ENCODE measurements at places on chromosomes 6 and 20. TPM values are rescaled to one million over a fixed set of nuclear protein-coding genes. Genes with fewer than 3 reads are reported as not detected.

KIAA0408 gene
- 40.7 TPM for total RNA-seq

DNA sequence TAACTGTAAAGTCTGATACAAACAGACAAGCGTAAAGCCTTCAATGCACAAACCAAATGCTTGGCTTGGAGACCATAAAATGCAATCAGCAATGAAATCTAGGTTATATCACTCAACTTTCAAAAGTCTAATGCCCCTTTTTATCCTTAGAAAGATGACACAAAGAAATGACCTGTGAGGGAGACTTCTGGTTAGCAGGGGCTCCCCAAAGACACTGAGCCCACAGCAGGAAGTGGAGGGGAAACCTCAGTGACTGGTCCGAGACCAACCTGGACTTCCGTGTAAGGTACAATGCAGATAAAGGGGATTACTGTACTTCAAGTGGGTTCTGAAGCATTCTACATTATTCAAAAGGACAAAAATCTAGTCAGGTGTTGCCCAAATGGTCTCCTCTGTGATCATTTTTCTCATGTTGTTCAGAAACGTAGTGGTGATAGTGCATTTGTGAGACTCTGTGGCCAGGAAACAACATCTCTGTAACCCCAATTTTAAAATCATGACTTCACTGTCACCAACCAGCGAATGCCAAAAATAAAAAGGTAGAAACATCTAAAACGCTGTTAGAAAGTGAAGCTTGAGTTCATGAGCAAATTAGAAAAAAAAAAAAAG lies 88.2 kb downstream of the HIVEP2 start:
- no peak overlapping the region for H3K27ac ChIP-seq
- H3K36me3 ChIP-seq, result no peaks in the 10 kb centered on the region
- DNase-seq, result no peak
- H3K4me3 ChIP-seq, result no peak overlapping the region
- peaks cover 29% of the 10 kb centered on the region for H3K4me1 ChIP-seq

GRCh38 chr6:87408721-87409155 lies 966 bp downstream of the CFAP206 start:
- peak overlapping the region; percentile 87 for H3K27ac ChIP-seq
- H3K27me3 ChIP-seq, result peaks cover 13% of the 10 kb centered on the region
- no peak for DNase-seq

DNA sequence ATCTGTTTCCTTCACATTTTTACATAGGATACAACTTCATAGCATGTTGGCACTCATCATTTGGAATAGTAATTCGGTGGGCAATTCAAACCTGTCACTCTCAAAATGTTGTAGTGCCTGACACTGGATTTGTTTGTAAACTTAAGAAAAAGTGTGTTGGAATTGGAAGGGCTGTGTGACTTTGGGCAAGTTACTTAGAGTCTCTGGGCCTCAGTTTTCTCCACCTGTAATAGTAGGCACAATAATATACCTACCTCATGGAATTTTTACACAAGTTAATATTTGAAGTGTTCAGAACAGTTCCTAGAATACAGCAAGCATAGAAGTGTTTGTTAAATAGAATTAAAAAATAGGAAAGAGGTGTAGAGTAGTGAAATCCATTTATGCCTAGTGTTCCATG lies 15.0 kb upstream of the BCAS1 start:
- DNase-seq, result no peak
- H3K4me3 ChIP-seq, result no peak overlapping the region
- no peaks in the 10 kb centered on the region for H3K36me3 ChIP-seq
- H3K4me1 ChIP-seq, result peaks cover 16% of the 10 kb centered on the region
- no peaks in the 10 kb centered on the region for H3K27me3 ChIP-seq

EIF6 gene
- 116 TPM for total RNA-seq

NHLRC1 gene
- 0.93 TPM for total RNA-seq

NFATC2 gene
- 2.0 TPM for total RNA-seq

- H3K27ac ChIP-seq, result no peak overlapping the region
- H3K4me1 ChIP-seq, result peaks cover under 1% of the 10 kb centered on the region
- H3K4me3 ChIP-seq, result no peak overlapping the region
Measured at GRCh38 chr6:36504982-36505381, 42.3 kb downstream of the STK38 start.

RIN2 gene
- 22.1 TPM for total RNA-seq

NKAPL gene
- total RNA-seq, result not detected

GRCh38 chr6:127277878-127278843 lies 11.5 kb downstream of the RNF146 start:
- no peak overlapping the region for H3K27ac ChIP-seq
- no peak for DNase-seq
- no peaks in the 10 kb centered on the region for H3K27me3 ChIP-seq
- peaks cover 9% of the 10 kb centered on the region for H3K36me3 ChIP-seq

B3GALT4 gene
- 2.0 TPM for total RNA-seq

TRIM31 gene
- total RNA-seq, result not detected

DNA sequence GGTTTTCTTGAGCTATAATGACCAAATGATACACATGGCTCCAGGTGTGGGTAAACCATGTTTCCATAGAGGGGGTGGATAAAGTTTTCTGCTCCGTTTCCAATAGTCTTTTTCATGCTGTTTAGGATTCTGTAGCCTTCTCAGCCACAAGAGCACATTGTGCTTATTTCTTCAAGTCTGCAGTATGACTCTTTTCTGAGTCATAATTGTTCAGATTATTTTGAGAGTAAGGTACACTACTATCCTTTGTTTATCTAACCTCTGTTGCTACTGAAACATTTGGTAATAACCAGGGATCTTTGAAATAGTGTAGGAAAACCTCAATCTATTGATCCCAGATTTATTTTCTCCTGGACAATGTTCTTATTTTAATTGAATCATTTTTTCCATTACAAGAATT lies 247.9 kb upstream of the BMP2 start:
- DNase-seq, result no peak
- H3K27me3 ChIP-seq, result no peaks in the 10 kb centered on the region
- no peak overlapping the region for H3K27ac ChIP-seq
- no peak overlapping the region for H3K4me3 ChIP-seq

GRCh38 chr6:17965397-17965796 lies 22.0 kb downstream of the KIF13A start:
- H3K27ac ChIP-seq, result no peak overlapping the region
- no peaks in the 10 kb centered on the region for H3K36me3 ChIP-seq
- no peaks in the 10 kb centered on the region for H3K27me3 ChIP-seq
- DNase-seq, result no peak
- H3K4me1 ChIP-seq, result peaks cover 9% of the 10 kb centered on the region

DNA sequence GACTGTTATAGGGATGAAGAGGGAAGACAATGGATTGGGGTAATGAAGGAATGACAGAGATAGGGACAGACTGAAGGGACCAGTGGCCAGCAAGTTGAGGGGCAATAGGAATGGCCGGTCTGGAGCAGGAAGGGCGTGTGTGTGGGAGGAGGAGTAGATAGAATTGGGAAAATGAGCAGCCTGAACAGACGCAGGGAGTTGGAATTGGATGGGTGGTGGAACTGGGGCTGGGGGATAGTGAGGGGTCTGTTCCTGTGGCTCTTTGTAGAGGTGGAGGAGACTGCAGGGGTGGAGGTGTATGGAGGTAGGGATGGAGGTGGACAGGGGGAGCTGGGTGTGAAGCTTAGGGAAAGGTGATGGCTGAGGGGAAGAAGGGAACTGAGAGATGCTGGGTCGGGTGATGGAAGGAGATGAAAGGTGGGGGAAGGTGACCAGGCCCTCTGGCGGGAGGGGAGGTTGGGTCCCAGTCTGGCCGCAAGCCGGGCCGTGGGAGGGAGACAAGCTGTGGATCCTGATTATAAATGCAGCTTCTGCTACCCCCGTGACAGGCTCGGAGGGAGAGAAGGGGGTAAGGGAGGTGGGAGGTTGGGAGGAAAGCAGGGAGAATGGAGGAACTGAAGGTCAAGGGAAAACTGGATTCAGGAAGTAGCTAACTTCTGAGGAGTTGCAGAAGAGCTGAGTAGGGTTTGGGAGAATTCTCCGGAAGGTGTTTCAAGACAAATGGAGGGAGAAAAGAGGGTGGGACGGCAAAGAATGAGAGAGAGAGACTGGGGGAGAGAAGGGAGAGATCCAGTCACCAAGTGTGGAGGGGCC lies 5.2 kb downstream of the SYNGAP1 start:
- H3K27me3 ChIP-seq, result no peaks in the 10 kb centered on the region
- H3K27ac ChIP-seq, result peak overlapping the region; percentile 86
- peaks cover 85% of the 10 kb centered on the region for H3K4me1 ChIP-seq

- H3K36me3 ChIP-seq, result no peaks in the 10 kb centered on the region
- H3K27ac ChIP-seq, result no peak overlapping the region
- no peaks in the 10 kb centered on the region for H3K4me1 ChIP-seq
- no peak for DNase-seq
- no peak overlapping the region for H3K4me3 ChIP-seq
- no peaks in the 10 kb centered on the region for H3K27me3 ChIP-seq
Measured at GRCh38 chr6:72533606-72534005, 88.3 kb upstream of the KCNQ5 start.

DNA sequence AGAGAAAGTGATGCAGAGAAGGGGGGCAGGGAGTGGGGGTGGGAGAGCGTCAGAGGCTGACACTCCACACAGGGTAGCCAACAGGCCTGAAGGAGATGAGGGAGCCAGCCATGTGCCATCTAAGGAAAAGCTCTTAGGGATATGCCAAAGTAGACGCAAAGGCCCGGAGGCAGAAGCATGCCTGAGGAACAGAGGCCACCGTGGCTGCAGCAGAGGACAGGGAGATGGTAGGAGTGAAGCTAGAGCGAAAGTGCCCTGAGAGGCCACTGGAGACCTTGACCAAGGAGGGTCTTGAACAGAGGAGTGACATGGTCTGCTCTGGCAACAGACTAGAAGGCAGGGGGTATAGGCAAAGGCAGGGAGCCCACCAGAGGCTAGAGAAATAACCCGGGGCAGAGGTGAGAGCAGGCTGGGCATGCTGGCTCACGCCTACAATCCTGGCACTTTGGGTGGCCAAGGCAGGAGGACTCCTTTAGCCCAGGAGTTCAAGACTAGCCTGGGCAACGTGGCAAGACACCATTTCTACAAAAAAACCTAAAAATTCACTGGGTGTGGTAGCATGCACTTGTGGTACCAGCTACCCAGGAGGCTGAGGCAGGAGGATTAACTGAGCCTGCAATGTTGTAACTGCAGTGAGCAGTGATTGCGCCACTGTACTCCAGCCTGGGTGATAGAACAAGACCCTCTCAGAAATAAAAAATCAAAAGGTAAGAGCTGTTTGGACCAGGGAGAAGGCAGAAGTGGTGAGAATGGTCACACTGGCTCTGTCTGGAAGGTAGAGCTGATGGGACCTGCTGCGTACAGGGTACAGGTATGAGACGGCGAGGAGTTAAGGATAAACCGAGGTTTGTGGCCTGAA lies 6.3 kb downstream of the RRBP1 start:
- H3K36me3 ChIP-seq, result peaks cover 5% of the 10 kb centered on the region
- no peak for DNase-seq
- H3K4me1 ChIP-seq, result peaks cover 23% of the 10 kb centered on the region
- H3K27ac ChIP-seq, result no peak overlapping the region

DEF6 gene
- total RNA-seq, result 1.8 TPM

DNA sequence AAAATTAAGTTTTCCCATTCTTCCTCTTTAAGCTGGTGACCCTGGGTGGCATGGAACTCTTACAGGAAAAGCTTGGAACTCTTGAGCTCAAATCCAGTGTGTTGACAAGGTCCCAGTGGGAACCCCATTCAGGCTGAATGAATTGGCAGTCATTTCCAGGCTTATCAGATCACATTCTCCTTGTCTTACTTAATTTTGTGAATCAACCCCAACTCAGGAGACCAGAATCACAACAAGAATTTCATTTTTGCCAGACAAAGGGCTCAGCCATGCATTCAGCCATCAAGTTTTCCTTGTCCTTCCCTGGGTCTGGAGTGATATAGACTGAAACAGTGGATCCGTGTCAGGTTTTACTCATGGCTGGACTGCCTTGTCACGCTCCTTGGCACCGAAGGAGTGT lies 92.1 kb upstream of the EEF1E1 start:
- no peak overlapping the region for H3K27ac ChIP-seq
- no peaks in the 10 kb centered on the region for H3K27me3 ChIP-seq
- no peaks in the 10 kb centered on the region for H3K36me3 ChIP-seq
- DNase-seq, result no peak
- H3K4me1 ChIP-seq, result peaks cover 39% of the 10 kb centered on the region
- no peak overlapping the region for H3K4me3 ChIP-seq

GRCh38 chr6:53059648-53060589 lies 5.3 kb upstream of the FBXO9 start:
- H3K4me1 ChIP-seq, result peaks cover 43% of the 10 kb centered on the region
- peak overlapping the region; percentile 98 for H3K27ac ChIP-seq
- no peaks in the 10 kb centered on the region for H3K27me3 ChIP-seq
- no peak for DNase-seq

GRCh38 chr6:15088904-15089568 lies 156.8 kb upstream of the JARID2 start:
- no peaks in the 10 kb centered on the region for H3K27me3 ChIP-seq
- H3K36me3 ChIP-seq, result no peaks in the 10 kb centered on the region
- no peak overlapping the region for H3K27ac ChIP-seq
- DNase-seq, result no peak

MYLK4 gene
- total RNA-seq, result 0.96 TPM

- no peaks in the 10 kb centered on the region for H3K36me3 ChIP-seq
- DNase-seq, result no peak
Measured at GRCh38 chr20:55216525-55217242, 741.3 kb downstream of the DOK5 start.

GRCh38 chr6:89270951-89271721 lies 44.0 kb downstream of the GABRR2 start:
- no peak overlapping the region for H3K27ac ChIP-seq
- no peaks in the 10 kb centered on the region for H3K27me3 ChIP-seq
- H3K36me3 ChIP-seq, result no peaks in the 10 kb centered on the region
- no peak overlapping the region for H3K4me3 ChIP-seq
- peaks cover 6% of the 10 kb centered on the region for H3K4me1 ChIP-seq
- DNase-seq, result no peak

DNA sequence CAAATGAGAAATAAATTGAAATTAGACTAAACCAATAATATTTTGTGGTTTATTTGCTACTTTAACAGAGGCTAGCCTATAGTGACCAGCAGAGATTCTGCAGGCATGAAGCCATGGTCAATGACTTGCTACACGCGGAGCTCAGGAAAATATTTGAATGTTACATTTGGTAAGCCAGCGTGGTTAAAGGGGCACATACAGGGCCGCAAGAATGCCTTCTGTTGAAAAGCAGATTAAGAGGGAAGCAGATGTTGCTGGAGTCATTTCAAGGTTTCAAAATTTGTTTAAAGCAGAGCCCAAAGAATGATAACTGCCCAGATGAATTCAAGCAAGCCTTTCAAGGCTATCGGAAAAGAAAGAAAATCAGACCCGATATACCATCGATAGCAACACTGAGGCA lies 294.3 kb upstream of the MAN1A1 start:
- DNase-seq, result no peak
- no peak overlapping the region for H3K27ac ChIP-seq
- H3K4me3 ChIP-seq, result no peak overlapping the region
- H3K4me1 ChIP-seq, result peaks cover 3% of the 10 kb centered on the region

DNA sequence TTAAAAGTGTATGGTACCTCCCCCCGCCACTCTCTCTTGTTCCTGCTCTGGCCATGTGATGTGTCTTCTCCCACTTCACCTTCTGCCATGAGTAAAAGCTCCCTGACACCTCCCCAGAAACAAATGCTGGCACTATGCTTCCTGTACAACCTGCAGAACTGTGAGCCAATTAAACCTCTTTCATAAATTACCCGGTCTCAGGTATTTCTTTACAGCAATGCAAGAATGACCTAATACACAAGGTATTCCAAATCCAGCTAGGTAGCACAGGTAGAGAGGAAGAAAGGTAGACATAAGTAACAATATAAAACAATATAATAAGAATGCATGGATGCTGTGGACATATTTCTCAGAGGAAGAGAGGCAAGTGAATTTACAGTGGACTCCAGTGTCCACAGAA lies 394.1 kb upstream of the ARID1B start:
- DNase-seq, result no peak
- no peaks in the 10 kb centered on the region for H3K36me3 ChIP-seq
- H3K27ac ChIP-seq, result peak overlapping the region; percentile 39
- H3K4me3 ChIP-seq, result no peak overlapping the region

C6orf47 gene
- total RNA-seq, result 23.5 TPM

EYS gene
- 0.40 TPM for total RNA-seq
